ENCODE measurements at places on chromosomes 11 and 22.
A peak's percentile ranks its signal among the peaks of the same experiment; 100 is the strongest.

- no peak for DNase-seq
Measured at GRCh38 chr11:61787928-61788491, 4.4 kb downstream of the TMEM258 start.

DNA sequence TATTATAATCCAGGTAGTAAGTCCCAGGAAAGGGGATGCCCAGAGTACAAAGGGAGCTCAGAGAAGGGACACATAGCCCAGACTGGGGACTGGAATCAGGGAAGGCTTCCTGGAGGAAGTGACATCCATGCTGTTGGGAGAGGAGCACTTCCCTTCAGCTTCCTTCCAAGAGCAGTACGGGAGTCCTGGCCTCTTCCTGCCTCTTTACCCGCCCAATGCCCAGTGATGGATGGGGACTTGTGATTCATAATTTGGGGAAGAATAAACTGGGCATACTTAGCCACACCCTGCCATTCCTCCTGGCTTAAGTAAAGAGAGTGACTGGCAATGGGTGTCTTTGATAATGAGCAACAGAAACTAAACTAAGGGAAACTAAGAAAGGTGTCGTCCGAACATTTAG is 11.5 kb downstream of the C11orf91 start:
- no peak for DNase-seq

DNA sequence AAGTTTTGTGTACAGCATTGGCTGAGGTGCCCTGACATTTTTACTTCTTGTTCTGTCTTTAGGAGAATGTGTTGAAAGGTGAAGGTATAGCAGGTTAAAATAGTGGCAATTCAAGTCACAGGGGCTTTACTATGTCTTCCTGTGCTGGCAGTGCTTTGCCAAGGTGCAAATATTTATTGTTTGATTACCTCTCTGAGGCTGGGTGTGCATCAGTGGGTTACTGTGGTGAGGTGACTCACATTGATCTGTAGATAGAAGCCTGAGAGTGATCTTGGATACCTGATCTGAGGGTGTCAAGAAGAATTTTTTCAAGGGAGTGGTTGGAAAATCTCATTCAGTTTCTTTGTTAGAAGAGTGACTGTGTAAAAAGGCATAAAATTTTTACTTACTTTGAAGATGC is 90.0 kb downstream of the ARHGAP42 start:
- DNase-seq, result no peak

GRCh38 chr11:27095059-27095458 is 54.4 kb downstream of the BBOX1 start:
- no peak for DNase-seq

GRCh38 chr11:62512961-62513360 is 33.6 kb downstream of the AHNAK start:
- DNase-seq, result no peak

DNA sequence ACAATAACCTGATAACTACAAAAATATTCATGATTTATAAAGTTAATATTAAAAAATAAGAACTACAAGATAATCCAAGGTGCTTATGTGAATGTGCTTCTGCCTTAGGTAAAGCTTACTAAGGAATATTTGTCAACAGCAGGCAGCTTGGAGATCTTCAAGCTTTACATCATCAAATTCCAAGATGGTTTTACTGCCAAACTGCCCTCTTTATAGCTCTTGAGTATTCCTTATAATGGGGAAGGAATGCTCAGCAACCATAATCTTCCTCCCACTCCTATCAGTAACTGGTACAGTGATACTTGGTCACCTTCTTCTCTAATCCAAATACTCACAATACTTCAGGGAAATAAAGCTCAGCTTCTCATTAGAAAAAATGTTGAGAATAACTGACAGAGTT is 30.1 kb downstream of the SBF2 start:
- no peak for DNase-seq

DNA sequence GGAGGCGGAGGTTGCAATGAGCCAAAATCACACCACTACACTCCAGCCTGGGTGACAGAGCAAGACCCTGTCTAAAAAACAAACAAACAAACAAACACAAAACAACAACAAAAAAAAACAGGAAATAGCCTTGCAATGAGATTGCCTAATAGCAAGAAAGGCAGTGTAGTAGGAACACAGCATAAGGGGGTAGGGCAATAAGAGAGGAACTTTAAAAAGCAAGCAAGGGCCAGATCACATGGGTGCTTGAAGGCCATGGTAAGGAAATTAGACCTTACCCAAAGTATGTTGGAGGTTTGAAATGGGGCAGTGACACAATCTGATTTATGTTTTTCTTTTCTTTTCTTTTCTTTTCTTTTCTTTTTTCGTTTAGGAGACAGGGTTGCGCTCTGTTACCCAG is 34.7 kb upstream of the NRIP3 start:
- DNase-seq, result no peak

- DNase-seq, result no peak
Measured at GRCh38 chr11:79503028-79503427, 62.2 kb upstream of the TENM4 start.

- DNase-seq, result no peak
Measured at GRCh38 chr11:8356721-8357504, 93.2 kb upstream of the LMO1 start.

GRCh38 chr22:42661985-42662831 is 13.0 kb upstream of the CYB5R3 start:
- peak; percentile 73 for DNase-seq

GRCh38 chr22:50599816-50600455 is 657 bp upstream of the MAPK8IP2 start:
- DNase-seq, result peak; percentile 75
